ENCODE measurements at places on chromosomes 2 and 18.

GRCh38 chr2:126930970-126931590 is 32.4 kb downstream of the TEX51 start:
- DNase-seq = no peak

- no peak for DNase-seq
These were observed 21.8 kb downstream of the TRIP12 start for GRCh38 chr2:229900012-229900411.

DNA sequence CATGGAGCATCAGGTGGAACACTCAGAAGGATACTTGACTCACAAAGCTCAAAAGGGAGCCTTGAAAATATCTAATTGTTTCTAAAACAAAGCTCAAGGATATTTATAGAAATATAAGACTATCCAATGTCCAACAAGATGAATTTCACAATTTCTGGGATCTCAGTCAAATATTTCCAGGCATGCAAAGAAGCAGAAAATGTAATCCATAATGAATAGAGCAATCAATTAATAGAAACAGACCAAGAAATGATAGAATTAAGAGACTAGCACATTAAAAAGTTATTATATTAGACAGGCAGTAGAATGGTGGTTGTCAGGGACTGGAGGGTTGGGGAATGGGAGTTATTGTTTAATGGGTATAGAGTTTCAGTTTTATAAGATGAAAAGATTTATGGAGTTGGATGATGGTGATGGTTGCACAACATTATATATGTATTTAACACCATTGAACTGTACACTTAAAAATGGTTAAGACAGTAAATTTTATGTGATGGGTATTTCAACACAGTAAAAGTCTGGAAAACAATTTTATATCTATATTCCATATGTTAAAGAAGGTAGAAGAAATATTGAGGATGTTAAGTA is 189.9 kb upstream of the PIEZO2 start:
- DNase-seq = no peak

GRCh38 chr2:28638102-28638501 is 113.5 kb upstream of the PPP1CB start:
- no peak for DNase-seq

DNA sequence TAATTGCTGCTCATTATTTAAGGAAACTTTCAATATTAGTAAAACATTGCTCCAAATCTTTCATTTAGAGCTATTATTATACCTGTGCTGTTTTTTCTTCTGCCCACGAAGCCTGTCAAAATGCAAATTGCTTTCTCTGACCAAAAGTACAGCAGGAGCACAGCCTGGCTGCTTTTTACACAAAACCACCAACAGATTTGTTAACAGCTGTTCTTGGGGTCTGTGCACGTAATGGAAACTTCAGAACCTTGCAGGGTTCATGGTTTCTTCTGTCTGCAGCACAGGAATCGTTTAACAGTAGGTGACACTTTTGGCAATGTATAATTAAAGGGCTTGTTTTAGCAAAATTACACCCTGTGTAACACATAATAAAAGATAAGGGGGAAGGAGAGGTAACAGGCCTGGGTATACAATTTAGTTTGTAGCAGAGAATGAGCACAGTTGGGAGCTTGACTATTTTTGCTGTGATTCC is 447.3 kb downstream of the KCNJ3 start:
- DNase-seq = no peak

DNA sequence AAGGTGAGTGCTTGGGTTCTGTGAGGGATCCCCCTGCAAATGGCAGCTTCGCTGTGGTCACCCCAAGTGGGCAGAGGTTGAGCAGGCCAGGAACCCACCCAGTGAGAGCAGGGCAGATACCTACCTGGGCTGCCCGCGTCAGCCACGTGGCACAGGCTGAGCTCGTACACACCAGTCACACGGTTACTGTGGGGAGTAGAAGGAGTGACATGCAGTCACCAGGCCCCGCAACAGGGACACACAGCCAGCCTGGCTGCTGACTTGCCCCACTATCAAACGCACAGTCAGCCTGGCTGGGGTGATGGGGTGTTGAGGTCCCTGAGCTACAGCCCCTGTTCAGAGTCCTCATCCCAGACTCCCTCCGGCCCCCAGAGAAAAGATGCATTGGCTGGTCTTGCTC is 32.2 kb downstream of the AQP12A start:
- no peak for DNase-seq

All from activated CD4-positive, alpha-beta T cell treated with anti-CD3 and anti-CD28 coated beads, Interleukin-2, amount 50 U/mL, for 1 hour (primary cell).